ENCODE measurements at places on chromosomes 13 and 19. TPM values are rescaled to one million over a fixed set of nuclear protein-coding genes. Genes with fewer than 3 reads are reported as not detected.

The HSPBP1 gene
- polyA plus RNA-seq: 56.3 TPM

The SIGLEC12 gene
- 0.37 TPM for polyA plus RNA-seq

The FFAR2 gene
- 0.05 TPM for polyA plus RNA-seq

The B3GNT3 gene
- 6.5 TPM for polyA plus RNA-seq

The PLIN5 gene
- polyA plus RNA-seq: 5.7 TPM

The CYP4F11 gene
- polyA plus RNA-seq: 0.67 TPM

The POU2F2 gene
- polyA plus RNA-seq: 4.4 TPM

The MEF2B gene
- polyA plus RNA-seq: 0.48 TPM

The IGFL3 gene
- not detected for polyA plus RNA-seq

The GJB2 gene
- polyA plus RNA-seq: 3.9 TPM

The SIGLEC10 gene
- polyA plus RNA-seq: 10.6 TPM

The LGALS14 gene
- polyA plus RNA-seq: not detected

The CATSPERD gene
- polyA plus RNA-seq: not detected

The CADM4 gene
- polyA plus RNA-seq: 13.3 TPM

The LGALS4 gene
- polyA plus RNA-seq: 2.2 TPM

Measured in urinary bladder (tissue), 4 donors.